T-helper 1 cell (primary cell): ENCODE measurements at places on chromosomes 5 and 9.

- DNase-seq = no peak
Measured at GRCh38 chr5:31815376-31815775, 176.4 kb downstream of the PDZD2 start.

GRCh38 chr9:128642675-128643245 is 13.9 kb downstream of the DYNC2I2 start:
- no peak for DNase-seq

- DNase-seq = no peak
Measured at GRCh38 chr9:70407081-70407503, 7.4 kb downstream of the KLF9 start.

DNA sequence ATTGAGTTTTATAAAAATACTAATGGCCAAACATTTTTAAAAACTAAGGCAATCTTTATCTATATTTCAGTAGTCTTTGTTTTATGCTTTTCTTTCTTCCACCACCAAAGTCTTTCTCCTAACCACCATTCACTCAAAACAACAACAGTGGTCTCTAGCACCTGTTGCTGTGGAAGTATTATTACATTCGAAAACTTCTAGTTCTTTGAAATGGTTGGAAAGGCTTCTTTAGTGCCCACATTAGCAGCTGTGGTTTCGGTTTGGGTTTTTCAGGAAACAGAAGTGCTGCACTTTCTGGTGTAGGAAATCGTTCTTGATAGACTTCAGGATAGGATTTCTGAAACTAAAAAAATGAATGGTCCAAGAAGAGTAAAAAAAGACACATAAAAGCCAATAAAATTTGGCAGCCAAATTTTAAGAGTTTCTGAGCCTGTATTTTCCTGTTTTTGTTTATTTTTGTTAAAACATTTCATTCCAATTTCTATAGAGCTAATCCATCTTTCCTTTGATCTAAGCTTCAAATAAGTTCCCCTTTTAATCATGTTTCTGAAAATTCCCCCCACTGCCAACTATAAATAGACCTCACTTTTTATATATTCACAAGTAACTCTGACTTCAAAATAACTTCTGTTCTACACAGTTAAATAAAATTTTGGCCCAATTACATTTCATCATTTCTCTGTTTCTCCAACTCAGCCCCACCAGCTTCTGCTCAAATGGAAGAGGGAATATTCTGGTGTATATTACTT is 102.2 kb downstream of the DEPDC1B start:
- no peak for DNase-seq

DNA sequence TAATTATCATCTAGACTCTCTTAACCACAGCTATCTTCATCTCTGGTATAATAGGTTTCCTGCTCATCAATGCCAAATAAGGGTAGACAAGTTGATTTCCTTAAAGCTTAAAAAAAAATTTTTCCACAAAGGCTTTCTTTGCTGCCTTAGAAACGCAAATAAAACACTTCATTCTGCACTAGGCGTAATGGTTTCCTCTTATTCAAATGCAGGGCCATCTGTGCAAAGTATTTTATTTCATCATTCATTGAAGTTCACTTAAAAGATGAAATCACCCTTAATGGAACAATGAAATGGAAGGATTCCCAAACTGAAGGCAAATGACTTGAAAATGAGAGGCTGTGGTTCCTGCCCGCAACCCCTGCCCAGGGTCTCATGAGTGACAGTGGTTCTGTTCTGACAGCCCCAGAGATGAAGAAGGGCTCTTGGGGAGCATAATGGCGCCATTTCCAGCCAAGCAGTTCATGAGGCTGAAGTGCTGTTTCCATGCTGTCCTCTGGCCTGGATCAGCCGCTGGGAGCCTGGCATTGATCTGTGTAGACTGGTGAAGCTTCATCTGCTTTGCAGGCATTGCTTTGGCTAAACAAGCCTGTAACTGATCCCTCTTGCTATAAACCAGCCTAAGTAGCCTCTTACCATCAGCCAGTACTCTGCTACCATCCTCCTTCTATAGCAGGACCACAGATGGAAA is 276.9 kb upstream of the WWC1 start:
- DNase-seq = no peak

- no peak for DNase-seq
Measured at GRCh38 chr9:6426117-6426516, 13.1 kb downstream of the UHRF2 start.
